ENCODE measurements at places on chromosomes 4 and X. TPM values are rescaled to one million over a fixed set of nuclear protein-coding genes. Genes with fewer than 3 reads are reported as not detected.

GRCh38 chrX:1542994-1543725 is 6.2 kb upstream of the P2RY8 start:
- no peak for DNase-seq

GRCh38 chr4:32645653-32646052 is 1925.5 kb downstream of the PCDH7 start:
- no peak for DNase-seq

DNA sequence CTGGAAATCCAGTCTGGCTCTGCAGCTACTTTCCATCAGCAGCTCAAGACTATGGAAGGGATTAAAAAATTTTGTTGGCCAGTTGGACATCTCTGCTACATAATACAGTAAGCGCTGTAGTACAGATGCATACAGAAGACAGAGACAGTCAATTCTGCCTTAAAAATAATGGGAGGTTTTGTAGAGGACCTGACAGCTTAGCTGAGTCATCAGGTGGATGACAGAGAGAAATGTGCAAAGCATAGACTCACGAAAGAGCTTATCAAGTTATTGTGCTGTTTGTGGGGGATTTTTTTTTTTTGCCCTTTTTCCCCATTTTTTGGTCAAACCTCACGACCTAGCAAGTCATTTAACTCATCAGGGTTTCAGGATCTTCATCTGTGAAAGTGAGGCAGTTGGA is 149.0 kb upstream of the SCML1 start:
- DNase-seq, result no peak

- no peak for DNase-seq
Observed at GRCh38 chr4:130054908-130055307, 959.0 kb downstream of the C4orf33 start.

DNA sequence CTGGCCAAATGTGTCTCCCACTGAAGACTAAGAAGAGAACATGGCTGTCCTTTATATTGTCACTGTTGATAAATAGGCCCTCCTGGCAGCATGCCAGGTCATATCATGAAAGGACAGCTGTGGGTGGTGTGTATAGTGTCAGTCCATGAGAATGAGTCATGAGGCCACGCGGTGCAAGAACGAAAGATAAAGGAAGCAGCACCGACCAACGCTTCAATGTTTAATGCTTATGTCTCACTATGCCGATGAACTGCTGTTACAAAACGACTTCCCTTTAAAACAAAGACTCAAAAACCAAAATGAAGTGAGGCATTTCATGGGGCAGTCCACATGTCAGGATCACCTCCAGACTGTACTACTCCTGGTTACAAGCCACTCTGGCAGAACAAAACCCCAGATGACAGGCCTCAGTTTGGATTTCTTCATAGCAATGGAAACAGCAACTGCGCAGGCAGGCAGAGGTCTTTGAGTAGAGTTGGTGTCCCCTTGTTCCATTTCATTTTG is 5.2 kb upstream of the TCEANC start:
- no peak for DNase-seq

DNA sequence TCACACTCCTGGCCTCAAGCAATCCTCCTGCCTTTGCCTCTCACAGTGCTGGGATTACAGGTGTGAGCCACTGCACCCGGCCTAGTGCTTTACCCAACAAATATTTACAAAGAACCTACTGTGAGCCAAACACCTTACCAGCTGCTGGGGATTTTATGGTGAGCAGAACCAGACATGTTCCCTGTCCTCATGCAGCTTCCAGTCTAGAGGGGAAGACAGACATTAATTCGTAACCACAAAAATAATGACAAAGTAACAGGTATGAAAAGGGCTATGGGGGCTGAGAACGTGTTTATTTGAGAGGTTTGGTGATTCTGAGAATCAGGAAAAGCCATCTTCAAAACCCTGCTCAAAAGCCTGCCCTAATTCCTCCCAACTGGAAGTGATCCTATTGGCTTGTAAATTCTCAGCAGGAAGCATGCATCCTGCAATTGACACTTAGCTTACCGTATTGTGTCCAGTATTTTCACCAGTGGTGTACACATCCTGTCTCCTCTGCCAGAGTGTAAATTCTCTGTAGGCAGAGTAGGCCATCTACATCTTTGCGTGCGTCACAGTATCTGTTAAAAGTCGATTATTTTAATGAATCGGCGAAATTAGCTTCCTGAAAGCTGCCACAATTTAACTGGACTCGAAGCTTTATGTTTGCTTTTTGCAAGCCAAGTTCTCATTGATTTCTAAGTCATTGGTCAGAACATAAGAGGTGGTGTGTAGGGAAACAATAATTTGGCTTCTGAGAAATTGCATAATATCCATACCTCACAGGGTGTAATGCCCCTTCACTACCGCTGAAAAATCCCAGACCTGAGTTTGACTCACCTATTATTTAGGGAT is 67.0 kb downstream of the TMEM156 start:
- DNase-seq, result no peak

GRCh38 chr4:169921237-169921636 is 105.0 kb downstream of the MFAP3L start:
- no peak for DNase-seq

Gene RHOXF1
- not detected for total RNA-seq

DNA sequence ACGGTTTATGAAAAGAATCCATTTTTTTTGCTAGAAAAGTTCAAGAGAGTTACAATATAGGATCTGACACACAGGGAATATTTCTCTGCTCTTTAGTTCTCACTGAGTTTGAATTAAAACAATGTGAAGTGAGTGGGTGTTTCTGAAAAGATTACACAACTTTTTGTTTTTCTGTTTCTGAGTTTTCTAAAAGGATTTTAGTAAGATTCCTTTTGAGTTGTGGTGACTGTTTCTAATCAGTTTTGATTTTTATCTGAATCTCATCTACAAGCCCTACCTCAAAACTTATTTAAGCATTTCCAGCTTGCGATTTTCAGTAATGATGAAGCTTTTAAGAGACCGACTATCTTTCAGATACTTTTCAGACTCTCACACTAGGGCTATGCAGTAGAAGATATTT is 141.7 kb downstream of the GPAT3 start:
- no peak for DNase-seq

Data from kidney epithelial cell (primary cell).